ENCODE measurements at places on chromosomes 5 and 9. TPM values are rescaled to one million over a fixed set of nuclear protein-coding genes. Genes with fewer than 3 reads are reported as not detected.

The DRD1 gene
- not detected for total RNA-seq

The SLCO6A1 gene
- 0.14 TPM for total RNA-seq

The ADRB2 gene
- total RNA-seq: 29.5 TPM

The UBE2B gene
- total RNA-seq: 17.5 TPM
